ENCODE measurements at places on chromosomes 4 and X.
A peak's percentile ranks its signal among the peaks of the same experiment; 100 is the strongest.

- no peak for DNase-seq
Measured at GRCh38 chr4:55927803-55928437, 20.8 kb upstream of the CEP135 start.

DNA sequence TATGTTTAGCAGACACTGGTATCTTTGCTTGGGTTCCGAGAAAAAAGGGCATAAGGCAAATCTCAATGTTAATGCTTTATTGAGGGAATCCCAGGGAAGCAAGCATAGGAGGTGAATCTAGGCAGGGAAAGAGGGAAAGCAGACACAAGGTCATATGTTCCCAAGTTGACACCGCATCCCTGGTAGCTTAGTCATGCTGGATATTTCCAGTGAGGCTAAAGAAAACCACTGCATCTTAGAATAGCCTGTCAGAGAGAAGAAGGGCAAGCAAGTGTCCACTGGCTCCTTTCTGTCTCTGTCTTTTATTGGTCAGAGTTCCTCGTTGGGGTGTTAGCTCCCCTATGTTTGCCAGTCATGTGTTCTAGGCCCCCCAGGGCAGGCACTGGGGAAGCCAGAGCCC lies 104.7 kb downstream of the NKX6-1 start:
- DNase-seq = no peak

DNA sequence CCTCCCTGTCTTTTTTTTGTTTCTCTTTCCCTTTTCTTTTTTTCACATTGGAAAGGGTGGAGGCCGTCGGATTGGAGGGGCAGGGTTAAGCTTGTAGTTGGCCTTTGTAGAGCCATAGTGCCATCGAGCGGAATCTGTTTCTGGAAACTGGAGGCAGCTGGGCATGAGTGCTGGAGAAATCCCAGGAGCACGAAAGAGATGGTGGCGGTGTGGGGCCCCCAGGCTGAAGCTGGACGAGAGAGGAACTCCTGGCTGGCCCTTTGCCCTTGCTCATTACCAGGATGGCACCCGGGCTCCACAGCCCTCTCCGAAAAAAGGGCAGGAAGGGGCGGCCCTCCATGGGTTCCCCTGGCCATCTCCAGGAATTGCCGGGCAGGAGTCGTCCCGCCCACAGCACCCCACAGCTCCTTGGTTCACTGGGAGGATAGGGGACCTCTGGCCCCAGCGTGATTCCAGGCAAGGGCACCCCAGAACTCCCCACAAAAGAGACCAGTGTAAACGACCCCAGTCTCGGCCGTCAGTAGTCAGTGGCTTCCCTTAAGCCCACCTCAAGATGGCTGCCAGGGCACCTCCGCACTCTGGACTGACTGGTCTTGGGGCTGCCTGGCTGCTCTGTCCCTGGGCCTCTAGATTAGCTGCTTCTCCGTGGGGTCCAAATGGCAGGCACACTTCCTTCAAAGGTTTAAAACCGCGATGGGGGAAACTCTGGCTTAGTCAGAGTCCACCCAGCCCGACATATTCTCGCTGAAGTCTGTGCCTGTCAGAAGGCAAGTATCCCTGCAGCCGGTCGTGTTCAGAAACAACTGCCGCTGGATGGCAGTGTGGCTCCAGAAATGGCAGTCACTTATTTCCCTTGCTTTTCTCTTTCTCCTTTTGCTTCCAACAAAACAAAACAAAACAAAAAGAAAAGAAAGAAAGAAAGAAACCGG lies 74.1 kb downstream of the NBDY start:
- no peak for DNase-seq

GRCh38 chr4:8150152-8151090 lies 8.2 kb downstream of the ABLIM2 start:
- no peak for DNase-seq

- peak; percentile 38 for DNase-seq
Measured at GRCh38 chr4:1939664-1940509, 68.7 kb downstream of the NSD2 start.

- DNase-seq = peak; percentile 80
Measured at GRCh38 chr4:148007314-148007760, 275.4 kb downstream of the ARHGAP10 start.

DNA sequence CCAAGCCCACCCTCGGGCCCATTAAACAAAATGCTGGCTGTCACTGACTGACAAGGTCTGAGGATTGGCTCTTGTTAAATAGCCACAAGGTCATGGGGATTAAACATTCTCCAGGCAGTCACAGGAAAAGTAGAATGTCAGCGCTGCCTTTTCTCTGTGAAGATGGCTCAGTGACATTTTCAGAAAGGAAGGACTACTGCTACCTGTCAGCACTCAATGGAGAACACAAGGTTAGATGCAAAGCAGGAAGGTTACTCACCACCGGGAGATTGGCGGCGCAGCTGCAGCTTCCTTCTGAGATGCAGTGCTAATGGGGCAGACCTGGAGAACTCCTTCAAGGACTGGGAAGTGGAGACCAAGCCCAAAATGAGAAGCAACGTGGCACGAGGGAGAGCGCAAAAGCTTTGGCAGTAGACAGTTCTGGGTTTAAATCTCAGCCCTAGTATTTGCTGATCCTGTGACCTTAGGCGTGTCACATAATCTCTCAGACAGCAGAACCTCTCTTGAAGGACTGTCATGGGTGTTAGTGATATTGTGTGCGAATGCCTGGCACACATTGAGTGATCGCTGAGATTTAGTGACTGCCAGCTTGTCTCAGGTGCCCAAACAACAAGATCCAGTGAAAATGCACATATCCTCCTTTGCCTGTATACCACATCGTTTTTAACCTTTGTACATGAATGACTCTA lies 213.1 kb upstream of the BOD1L1 start:
- no peak for DNase-seq

GRCh38 chr4:176726803-176727202 lies 65.9 kb downstream of the VEGFC start:
- DNase-seq = peak; percentile 41

- DNase-seq = no peak
Measured at GRCh38 chr4:54447304-54447703, 210.5 kb upstream of the KIT start.

DNA sequence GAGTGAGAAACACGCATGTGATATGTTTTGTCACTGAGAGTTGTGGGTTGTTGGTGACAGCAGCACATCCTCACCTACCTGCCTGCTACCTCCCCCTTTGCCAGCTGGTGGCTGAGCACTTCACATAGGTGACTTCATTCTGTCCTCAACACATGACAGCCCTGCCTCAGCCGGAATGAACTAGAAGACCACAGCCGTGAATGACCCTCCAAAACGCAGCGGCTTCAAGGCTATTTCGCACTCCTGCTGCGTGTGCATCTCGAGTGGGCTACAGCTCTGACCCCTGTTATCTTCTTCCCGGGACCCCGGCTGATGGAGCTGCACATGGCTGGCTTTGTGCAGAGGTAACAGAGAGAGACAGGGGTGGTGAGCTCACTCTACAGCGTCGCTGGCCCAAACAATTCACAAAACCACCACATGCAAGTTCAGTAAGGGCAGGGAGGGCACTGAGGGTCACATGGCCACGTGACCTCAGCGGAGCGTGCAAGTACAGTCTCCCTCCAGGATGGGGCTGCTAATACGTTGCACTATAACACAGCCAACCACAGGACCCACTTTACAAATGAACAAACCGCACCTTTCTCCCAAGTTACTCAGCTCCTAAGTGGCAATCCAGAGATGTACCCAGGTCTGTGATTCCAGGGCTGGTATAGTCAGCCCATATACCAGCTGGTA lies 6.3 kb upstream of the PPP2R2C start:
- no peak for DNase-seq

GRCh38 chr4:103719830-103720207 lies at the start of gene TACR3:
Gene TACR3, minus strand, starts transcription at chr4:103719985. Its CDS starts 310 bp downstream, at chr4:103719675.
- DNase-seq = no peak

- DNase-seq = no peak
Measured at GRCh38 chr4:174377613-174378012, 93.9 kb downstream of the CEP44 start.

GRCh38 chr4:182906786-182907185 lies 10.4 kb downstream of the DCTD start:
- no peak for DNase-seq

- DNase-seq = peak; percentile 59
Measured at GRCh38 chr4:10619220-10619619, 65.3 kb downstream of the CLNK start.

Data from brain pericyte (primary cell).